ENCODE measurements at places on chromosomes 2 and 18. TPM values are rescaled to one million over a fixed set of nuclear protein-coding genes. Genes with fewer than 3 reads are reported as not detected.
A peak's percentile ranks its signal among the peaks of the same experiment; 100 is the strongest.

DNA sequence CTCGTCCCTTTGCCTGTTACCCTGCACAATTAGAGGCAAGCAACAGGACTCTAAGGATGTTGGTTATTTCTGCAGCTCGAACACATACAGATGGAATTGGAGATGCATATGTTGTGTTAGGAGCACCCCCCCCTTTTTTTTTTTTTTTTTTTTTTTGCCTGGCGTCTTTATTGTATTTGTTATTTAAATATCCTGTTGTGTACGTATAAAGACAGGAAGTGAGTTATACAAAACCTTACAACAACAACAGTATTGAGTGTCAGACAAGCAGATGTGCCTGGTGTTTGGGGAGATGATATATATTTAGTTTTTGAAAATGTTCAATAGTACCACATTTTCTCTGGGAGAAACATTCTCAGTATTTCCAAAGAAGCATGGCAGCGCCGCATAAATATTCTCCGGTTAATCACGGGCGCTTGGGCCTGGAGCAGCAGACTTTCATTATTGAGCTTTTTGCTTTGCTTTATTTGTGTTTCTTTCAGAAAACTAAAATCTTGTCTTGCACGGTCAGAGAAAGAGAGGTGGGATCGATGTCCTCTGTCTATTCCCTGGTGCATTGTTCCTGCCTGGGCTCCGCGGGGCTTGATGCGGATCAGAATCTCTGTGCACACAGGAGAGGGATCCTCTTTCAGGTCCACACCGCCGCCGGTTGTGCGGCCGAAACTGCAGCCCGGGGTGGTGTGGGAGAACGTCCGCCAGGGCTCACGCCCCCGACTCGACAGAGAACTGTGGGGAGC is 23.2 kb upstream of the ZNF516 start:
- no peak for DNase-seq

GRCh38 chr2:219247678-219248642 is 2.7 kb downstream of the STK16 start:
- DNase-seq: peak; percentile 54

- no peak for DNase-seq
Measured at GRCh38 chr18:62663731-62664336, 51.5 kb upstream of the PHLPP1 start.

Gene PTGR3
- 40.4 TPM for total RNA-seq

Gene NDC80
- 82.0 TPM for total RNA-seq

All from activated T-cell treated with anti-CD3 and anti-CD28 coated beads, Interleukin-2, amount 50 U/mL, for 72 hours (primary cell).